HCT116 (cell line): ENCODE measurements at places on chromosomes 1 and 21.

DNA sequence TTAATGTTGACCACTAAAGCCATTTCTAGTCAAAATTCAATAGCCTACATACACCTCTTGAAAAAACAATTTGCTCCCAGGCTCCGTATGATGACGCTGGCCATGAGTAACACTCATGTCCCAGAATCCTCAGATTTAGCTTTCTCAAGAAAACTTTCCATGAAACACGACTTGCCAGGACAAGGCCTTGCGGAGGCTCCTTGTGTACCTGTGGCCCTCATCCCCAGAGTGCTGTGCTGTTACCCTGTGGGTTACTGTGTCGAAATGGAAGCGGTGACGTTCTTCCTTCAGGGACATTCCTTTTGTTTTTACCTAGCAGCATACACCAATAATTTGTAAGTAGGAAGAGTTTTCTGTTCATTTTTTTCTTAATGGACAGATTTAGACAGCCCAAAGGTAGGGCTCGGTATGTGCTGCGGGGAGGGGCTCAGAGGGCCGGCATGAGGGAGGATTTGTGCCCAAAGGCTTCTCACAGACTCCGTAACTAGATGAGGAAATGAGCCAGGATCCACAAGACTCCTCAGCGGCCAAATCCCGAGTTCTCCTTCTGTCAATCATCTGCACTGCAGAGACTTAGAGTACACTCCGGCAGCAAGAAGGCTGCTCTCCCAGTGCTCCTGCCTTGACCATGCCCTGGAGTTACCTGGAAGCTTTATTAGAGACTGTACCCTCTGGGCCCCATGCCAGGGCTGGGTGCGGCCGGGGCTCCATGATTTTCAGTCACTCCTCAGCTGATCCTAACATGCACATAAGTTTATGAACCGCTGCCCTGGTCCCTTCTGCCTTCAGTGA is 17.8 kb downstream of the GNG12 start:
- H3K36me3 ChIP-seq: no peaks in the 10 kb centered on the region
- peaks cover 12% of the 10 kb centered on the region for H3K4me1 ChIP-seq
- H3K27me3 ChIP-seq: no peaks in the 10 kb centered on the region
- no peak overlapping the region for H3K4me3 ChIP-seq
- no peak for DNase-seq

DNA sequence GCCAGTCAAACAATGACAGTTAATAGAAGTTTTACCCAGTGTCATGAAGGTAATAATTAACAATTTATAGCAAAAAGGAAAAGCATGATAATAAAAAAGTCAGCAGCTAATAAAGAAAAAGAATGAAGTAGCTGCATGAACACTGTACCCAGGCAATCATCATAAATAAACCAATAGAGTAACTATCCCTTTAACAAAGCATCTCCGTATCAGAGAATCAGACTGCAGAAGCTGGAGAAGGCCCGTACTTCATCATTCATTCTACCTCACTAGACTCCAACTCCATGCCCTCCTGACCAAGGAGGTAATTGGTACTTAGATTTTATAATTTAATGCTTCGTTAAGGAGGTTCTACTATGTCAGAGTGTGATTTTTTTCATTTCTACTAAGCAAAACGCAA is 140.5 kb downstream of the NEGR1 start:
- H3K36me3 ChIP-seq: no peaks in the 10 kb centered on the region
- no peaks in the 10 kb centered on the region for H3K4me1 ChIP-seq
- H3K4me3 ChIP-seq: no peak overlapping the region
- no peak overlapping the region for H3K27ac ChIP-seq
- no peaks in the 10 kb centered on the region for H3K27me3 ChIP-seq
- DNase-seq: no peak

DNA sequence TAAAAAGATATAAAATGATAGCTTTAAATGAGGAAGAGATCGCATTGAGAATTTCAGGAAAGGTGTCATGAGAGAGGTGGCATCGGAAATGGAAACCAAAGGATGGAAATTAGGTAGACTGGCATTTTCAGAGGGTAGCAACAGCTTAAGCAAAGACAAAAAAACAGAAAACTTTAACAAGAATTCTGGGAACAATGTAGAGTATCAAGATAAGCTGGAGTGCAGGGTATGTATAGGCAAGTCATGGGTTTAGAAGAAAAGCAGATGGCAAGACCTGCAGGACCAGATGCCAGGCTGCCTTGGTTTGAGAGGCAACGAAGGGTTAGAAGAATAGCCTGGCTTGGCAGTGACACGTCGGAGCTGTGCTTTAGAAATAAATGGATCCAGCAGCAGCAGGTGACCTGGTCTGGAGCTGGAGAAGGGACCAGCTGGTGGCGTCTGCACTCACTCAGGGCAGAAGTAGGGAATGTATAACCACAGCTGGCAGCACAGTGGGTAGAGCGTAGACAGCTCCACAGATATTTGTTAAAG is 149.4 kb upstream of the TIAM1 start:
- 0 out of 2 replicates have a peak, but pooled peaks cover 4% of the 10 kb centered on the region for H3K4me1 ChIP-seq
- no peaks in the 10 kb centered on the region for H3K36me3 ChIP-seq
- H3K4me3 ChIP-seq: no peak overlapping the region
- no peaks in the 10 kb centered on the region for H3K27me3 ChIP-seq

GRCh38 chr1:12448746-12449177 is 169.2 kb downstream of the DHRS3 start:
- H3K27me3 ChIP-seq: no peaks in the 10 kb centered on the region
- peaks cover 44% of the 10 kb centered on the region for H3K4me1 ChIP-seq
- H3K36me3 ChIP-seq: no peaks in the 10 kb centered on the region
- DNase-seq: no peak
- no peak overlapping the region for H3K27ac ChIP-seq

GRCh38 chr1:213564215-213564659 is 423.5 kb upstream of the PROX1 start:
- H3K4me3 ChIP-seq: no peak overlapping the region
- no peaks in the 10 kb centered on the region for H3K27me3 ChIP-seq
- no peak overlapping the region for H3K27ac ChIP-seq
- H3K4me1 ChIP-seq: no peaks in the 10 kb centered on the region

GRCh38 chr1:97138515-97139032 is 417.0 kb downstream of the PTBP2 start:
- peak overlapping the region; percentile 8; the same call in 1 of the 2 replicates for H3K4me3 ChIP-seq
- H3K36me3 ChIP-seq: no peaks in the 10 kb centered on the region
- peaks cover 10% of the 10 kb centered on the region for H3K4me1 ChIP-seq
- H3K27ac ChIP-seq: no peak overlapping the region
- DNase-seq: no peak
- H3K27me3 ChIP-seq: no peaks in the 10 kb centered on the region

GRCh38 chr1:15411593-15412137 is 2.0 kb downstream of the EFHD2 start:
- H3K27me3 ChIP-seq: no peaks in the 10 kb centered on the region
- no peaks in the 10 kb centered on the region for H3K36me3 ChIP-seq
- no peak overlapping the region; the same call in 1 of the 2 replicates for H3K27ac ChIP-seq
- peak overlapping the region; percentile 87 for H3K4me3 ChIP-seq

DNA sequence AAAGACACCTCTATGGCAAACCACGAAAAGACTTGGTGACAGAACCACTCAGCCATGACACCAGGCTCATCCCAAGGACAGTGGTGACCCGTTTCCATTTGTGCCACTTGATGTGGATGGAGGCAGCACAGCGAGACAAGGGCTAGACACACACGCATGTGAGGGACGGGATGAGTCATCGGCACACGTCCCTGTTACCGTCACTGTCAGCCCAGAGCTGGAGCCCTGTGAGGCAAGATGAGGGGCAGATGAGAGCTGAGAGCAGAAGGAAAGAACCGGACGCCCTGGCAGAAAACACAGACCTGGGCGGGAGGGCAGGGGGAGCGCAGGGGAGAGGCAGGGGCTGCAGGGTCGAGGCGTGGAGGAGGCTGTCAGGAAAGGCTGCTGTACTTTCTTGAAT is 57.8 kb downstream of the SIK1 start:
- no peak overlapping the region for H3K4me3 ChIP-seq
- no peaks in the 10 kb centered on the region for H3K36me3 ChIP-seq
- no peak for DNase-seq
- no peak overlapping the region for H3K27ac ChIP-seq
- H3K27me3 ChIP-seq: no peaks in the 10 kb centered on the region
- no peaks in the 10 kb centered on the region for H3K4me1 ChIP-seq
